Stimulated activated CD8-positive, alpha-beta memory T cell treated with anti-CD3 and anti-CD28 coated beads, Interleukin-4, amount 100 ng/mL, for 1 hour (primary cell): ENCODE measurements at places on chromosomes 13 and 19.

GRCh38 chr19:40947573-40947972 lies 43.5 kb upstream of the CYP2B6 start:
- DNase-seq = no peak

GRCh38 chr13:32125221-32125689 lies 93.7 kb downstream of the FRY start:
- no peak for DNase-seq

- DNase-seq = no peak
These were observed 42.3 kb downstream of the DEDD2 start for GRCh38 chr19:42174958-42175734.

DNA sequence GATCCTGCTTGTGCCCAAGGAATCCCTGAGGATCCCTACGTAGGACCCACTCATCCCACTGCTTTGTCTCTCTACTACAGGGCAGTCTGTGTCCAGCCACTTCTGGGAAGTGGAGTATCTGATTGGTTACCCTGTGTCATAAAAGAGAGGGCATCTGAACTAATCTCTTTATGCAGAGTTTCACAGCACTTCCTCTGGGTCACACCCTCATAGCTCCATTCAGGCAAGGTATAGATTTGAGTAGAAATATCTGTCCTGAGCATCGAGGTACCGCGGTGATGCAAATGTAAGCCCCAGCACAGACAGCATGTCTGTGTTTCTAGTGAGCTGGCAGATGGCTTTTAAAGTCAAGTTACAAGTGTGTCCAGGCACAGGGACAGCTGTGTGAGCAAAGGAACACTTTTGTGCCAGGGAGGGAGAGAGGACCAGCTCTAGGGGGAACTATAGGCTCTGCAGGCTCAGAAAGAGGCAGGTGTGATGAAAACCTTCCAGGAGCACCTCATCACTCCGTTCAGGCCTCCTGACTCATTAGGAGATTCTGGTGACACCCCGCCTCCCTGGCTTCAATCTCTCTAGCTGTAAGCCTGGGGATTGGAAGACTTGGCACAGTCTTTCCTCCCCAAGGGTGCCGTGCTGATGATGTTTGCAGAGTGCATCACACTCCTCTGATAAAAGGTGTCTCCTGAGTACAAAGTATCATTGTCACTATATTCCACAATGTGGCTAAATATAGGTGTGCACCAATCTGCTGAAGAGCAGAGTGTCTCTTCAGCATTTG lies 84.3 kb upstream of the UBL3 start:
- no peak for DNase-seq

- no peak for DNase-seq
These were observed 62.7 kb downstream of the COL4A1 start for GRCh38 chr13:110244071-110244830.

DNA sequence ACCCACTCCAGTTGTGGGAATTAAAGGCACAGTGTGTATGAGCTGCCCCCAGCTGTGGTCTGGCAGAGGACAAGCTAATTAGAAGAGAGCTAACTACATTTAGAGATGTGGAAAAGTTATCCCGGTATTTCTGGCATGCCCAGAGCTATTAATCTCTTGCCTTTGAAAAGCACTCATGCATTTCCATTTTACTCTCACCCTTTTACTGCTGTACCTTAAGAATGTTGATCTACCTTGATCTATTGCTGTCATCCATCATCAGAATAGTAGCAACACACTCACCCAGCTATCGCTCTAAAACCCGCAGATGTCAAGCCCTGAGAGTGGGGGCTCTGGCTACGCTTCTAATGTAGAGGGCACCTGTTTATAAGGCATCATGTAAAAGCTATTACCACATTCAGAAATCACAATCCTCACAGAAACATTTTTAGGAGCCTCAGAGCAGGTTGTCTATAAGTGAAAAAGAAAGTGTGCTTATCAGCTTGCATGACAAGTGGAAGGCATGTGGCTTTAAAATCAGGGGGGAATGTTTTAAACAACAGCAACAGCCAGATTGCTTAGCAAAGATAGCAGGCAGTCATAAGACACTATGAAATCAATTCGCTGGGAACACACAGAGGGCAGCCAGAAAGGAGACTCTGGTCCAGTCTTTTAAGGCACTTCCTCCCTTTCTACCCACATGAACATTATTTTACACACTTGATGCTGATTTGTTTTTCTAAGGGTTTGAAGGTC lies 224.2 kb upstream of the IRS2 start:
- no peak for DNase-seq

GRCh38 chr19:50430888-50431342 lies 1.8 kb upstream of the MYBPC2 start:
- DNase-seq = no peak

- DNase-seq = peak; percentile 15
These were observed 44.5 kb upstream of the GTF3A start for GRCh38 chr13:27379694-27380641.
